ENCODE measurements at places on chromosomes 12 and 14.

- no peak overlapping the region for H3K27ac ChIP-seq
- H3K4me1 ChIP-seq: peaks cover 7% of the 10 kb centered on the region
- no peaks in the 10 kb centered on the region for H3K27me3 ChIP-seq
- no peak overlapping the region for H3K4me3 ChIP-seq
- DNase-seq: peak; percentile 8
Measured at GRCh38 chr14:101711041-101711856, 50.3 kb upstream of the PPP2R5C start.

- no peak overlapping the region for H3K4me3 ChIP-seq
- peak; percentile 81 for DNase-seq
Measured at GRCh38 chr12:49552014-49552413, 13.2 kb downstream of the KCNH3 start.

- H3K36me3 ChIP-seq: no peaks in the 10 kb centered on the region
- no peaks in the 10 kb centered on the region for H3K4me1 ChIP-seq
- no peak overlapping the region for H3K4me3 ChIP-seq
- DNase-seq: no peak
Measured at GRCh38 chr12:127819056-127819455, 447.9 kb upstream of the TMEM132C start.

- H3K4me3 ChIP-seq: no peak overlapping the region
- H3K4me1 ChIP-seq: peaks cover 2% of the 10 kb centered on the region
- H3K27me3 ChIP-seq: no peaks in the 10 kb centered on the region
- no peak for DNase-seq
- H3K36me3 ChIP-seq: no peaks in the 10 kb centered on the region
Measured at GRCh38 chr12:128911861-128912260, 58.6 kb downstream of the GLT1D1 start.

GRCh38 chr14:39050389-39050788 is 52.6 kb downstream of the SEC23A start:
- H3K4me1 ChIP-seq: no peaks in the 10 kb centered on the region
- no peak overlapping the region for H3K27ac ChIP-seq
- H3K4me3 ChIP-seq: no peak overlapping the region
- H3K36me3 ChIP-seq: no peaks in the 10 kb centered on the region
- no peaks in the 10 kb centered on the region for H3K27me3 ChIP-seq

DNA sequence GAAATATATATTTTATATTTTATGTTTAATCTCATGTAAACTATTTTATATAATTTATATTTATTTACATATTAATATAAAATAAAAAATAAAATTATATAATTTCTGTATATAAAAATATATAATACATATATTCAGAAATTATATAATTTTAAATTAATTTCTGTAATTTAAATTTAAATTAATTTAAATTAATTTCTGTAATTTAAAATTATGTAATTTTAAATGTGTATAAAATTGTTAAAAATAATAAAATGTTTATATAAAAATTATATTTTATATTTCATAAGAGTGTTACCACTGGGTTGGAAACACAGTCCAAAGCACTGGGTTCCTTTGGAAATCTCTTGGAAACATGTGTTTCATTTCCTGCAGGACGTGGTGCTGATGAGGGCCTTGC is 94.6 kb downstream of the DNAH10 start:
- no peak overlapping the region for H3K27ac ChIP-seq
- DNase-seq: no peak
- no peaks in the 10 kb centered on the region for H3K27me3 ChIP-seq

GRCh38 chr14:71751264-71751663 is 181.0 kb upstream of the RGS6 start:
- H3K27ac ChIP-seq: no peak overlapping the region
- H3K4me3 ChIP-seq: no peak overlapping the region
- no peaks in the 10 kb centered on the region for H3K27me3 ChIP-seq
- H3K4me1 ChIP-seq: peaks cover 8% of the 10 kb centered on the region

GRCh38 chr12:47080725-47081502 is 1.2 kb upstream of the AMIGO2 start:
- H3K4me3 ChIP-seq: peak overlapping the region; percentile 78
- peak; percentile 36 for DNase-seq
- no peak overlapping the region for H3K27ac ChIP-seq
- peaks cover 25% of the 10 kb centered on the region for H3K4me1 ChIP-seq
- no peaks in the 10 kb centered on the region for H3K36me3 ChIP-seq
- no peaks in the 10 kb centered on the region for H3K27me3 ChIP-seq

DNA sequence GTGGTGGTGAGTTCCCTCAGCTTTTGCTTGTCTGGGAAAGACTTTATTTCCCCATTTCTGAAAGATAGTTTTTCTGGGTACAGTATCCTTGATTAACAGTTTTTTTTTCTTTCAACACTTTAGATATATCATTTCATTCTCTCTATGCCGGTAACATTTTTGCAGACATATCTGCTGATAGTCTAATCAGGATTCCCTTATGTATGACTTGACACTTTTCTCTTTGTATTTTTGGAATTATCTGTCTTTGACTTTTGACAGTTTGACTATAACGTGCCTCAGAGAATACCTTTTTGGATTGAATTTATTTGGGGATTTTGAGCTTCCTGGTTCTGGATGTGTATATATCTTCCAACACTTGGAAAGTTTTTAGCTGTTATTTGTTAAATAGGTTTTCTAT is 234.8 kb upstream of the PRICKLE1 start:
- H3K36me3 ChIP-seq: no peaks in the 10 kb centered on the region
- DNase-seq: no peak
- H3K4me3 ChIP-seq: no peak overlapping the region
- no peaks in the 10 kb centered on the region for H3K4me1 ChIP-seq
- H3K27me3 ChIP-seq: no peaks in the 10 kb centered on the region
- no peak overlapping the region for H3K27ac ChIP-seq

DNA sequence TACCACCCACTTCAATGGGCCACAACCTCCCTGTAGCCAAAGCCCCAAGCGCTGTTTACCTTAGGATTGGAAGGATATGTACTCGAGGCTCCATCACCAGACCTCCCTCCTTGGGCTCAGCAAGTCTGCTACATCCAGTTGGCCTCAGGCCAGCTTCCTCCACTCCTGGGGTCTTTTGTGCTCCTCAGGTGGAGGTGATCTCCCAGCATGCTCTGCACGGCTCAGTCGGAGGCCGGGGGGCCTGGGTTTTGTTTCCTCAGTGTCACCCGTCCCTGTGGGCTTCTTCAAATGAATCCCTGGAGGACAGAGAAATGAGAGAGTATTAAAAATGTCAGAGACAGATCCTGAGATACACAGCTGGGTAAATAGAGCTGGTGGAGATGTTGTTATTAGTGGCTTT is 723.1 kb upstream of the TBX3 start:
- no peak overlapping the region for H3K27ac ChIP-seq
- no peak for DNase-seq
- no peaks in the 10 kb centered on the region for H3K4me1 ChIP-seq
- no peak overlapping the region for H3K4me3 ChIP-seq
- H3K27me3 ChIP-seq: no peaks in the 10 kb centered on the region

DNA sequence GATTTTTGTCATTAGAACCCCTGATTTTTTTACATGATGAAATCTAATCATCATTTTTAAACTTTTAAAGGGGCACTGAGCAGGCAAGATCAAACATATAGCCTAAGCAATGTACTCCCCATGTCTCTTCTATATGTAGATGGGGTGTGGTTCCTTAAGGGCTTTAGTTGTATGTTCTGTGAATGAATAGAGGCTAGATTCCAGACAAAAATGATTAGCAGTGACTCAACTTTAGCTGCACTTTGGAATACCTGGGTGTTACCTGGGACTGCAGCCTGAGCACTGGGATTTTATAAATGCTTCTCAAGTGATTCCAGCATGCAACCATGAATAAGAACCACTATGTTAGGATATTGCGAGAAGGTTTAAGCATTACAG is 256.7 kb upstream of the PLEKHG7 start:
- H3K36me3 ChIP-seq: no peaks in the 10 kb centered on the region
- DNase-seq: no peak
- no peaks in the 10 kb centered on the region for H3K4me1 ChIP-seq
- H3K27ac ChIP-seq: no peak overlapping the region

- no peak overlapping the region for H3K27ac ChIP-seq
- H3K4me1 ChIP-seq: no peaks in the 10 kb centered on the region
- DNase-seq: no peak
- H3K27me3 ChIP-seq: no peaks in the 10 kb centered on the region
Measured at GRCh38 chr12:20508962-20509361, 140.6 kb downstream of the PDE3A start.

DNA sequence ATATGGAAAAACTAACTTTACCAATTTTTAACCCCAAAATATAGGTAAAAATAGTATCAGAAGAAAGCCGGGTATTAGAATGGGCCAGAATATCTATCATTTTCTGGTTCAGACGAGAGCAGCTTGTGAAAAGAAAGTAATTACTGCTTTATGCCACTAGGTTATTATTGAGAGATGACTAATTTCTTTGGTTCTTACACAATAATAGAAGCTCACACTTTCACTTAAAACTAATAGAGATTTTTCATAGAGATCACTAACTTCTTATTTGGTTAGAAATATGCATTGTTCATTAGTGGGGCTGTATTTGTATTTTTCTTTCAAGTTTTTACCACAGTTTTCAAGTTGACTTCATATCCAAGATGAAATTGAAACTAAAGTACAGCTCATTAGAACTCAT is 1241.2 kb upstream of the FLRT2 start:
- no peak overlapping the region for H3K4me3 ChIP-seq
- no peaks in the 10 kb centered on the region for H3K27me3 ChIP-seq
- no peaks in the 10 kb centered on the region for H3K36me3 ChIP-seq
- no peak for DNase-seq
- H3K27ac ChIP-seq: no peak overlapping the region

DNA sequence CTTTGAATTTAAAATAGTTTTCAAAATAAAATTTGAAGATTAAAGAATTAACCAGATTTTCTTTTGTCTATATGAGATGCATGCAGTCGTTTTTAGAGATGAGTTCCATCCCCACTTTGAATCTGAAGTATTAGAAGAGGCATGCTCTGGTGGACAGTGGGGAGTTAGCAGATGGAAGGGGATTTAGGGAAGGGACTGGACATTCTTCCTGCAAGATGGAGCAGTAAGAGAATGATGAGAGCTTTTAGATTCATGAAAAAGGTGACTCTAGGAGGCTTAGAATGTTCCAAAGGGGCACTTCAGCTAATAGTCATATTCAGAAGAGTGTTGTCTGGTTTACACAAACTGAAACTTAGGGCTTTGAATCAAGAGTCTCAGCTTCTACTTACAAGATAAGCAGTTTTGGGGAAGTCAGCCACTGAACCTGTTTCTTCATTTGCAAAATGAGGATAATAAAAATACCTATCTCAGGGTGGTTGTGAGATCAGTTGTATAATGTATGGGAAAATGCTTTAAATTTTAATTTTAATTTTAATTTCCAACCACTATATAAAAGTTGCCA is 3.7 kb downstream of the ZBTB1 start:
- H3K4me1 ChIP-seq: peaks cover 40% of the 10 kb centered on the region
- H3K36me3 ChIP-seq: no peaks in the 10 kb centered on the region
- no peak for DNase-seq
- no peak overlapping the region for H3K27ac ChIP-seq

DNA sequence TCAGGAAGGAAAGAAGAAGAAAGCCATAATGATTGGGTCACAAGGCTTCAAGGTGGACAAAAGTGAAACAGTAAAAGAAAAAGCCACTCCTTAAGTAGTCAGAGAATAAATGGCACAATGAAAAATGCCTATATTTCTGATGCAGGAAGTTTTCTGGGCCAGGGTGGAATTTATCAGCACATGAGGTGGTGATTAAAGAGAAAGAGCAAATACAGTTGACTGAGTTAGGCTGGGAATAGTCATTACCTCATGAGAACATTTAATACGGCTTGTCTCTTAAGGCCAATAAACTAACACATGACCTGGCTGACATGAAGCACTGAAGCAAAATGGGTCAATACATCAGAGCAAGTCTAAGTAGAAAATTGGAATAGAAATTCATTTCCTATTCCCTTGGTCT is 499.7 kb downstream of the TMTC2 start:
- peak; percentile 30 for DNase-seq
- peaks cover 11% of the 10 kb centered on the region for H3K4me1 ChIP-seq
- peak overlapping the region; percentile 48 for H3K27ac ChIP-seq
- H3K4me3 ChIP-seq: no peak overlapping the region

DNA sequence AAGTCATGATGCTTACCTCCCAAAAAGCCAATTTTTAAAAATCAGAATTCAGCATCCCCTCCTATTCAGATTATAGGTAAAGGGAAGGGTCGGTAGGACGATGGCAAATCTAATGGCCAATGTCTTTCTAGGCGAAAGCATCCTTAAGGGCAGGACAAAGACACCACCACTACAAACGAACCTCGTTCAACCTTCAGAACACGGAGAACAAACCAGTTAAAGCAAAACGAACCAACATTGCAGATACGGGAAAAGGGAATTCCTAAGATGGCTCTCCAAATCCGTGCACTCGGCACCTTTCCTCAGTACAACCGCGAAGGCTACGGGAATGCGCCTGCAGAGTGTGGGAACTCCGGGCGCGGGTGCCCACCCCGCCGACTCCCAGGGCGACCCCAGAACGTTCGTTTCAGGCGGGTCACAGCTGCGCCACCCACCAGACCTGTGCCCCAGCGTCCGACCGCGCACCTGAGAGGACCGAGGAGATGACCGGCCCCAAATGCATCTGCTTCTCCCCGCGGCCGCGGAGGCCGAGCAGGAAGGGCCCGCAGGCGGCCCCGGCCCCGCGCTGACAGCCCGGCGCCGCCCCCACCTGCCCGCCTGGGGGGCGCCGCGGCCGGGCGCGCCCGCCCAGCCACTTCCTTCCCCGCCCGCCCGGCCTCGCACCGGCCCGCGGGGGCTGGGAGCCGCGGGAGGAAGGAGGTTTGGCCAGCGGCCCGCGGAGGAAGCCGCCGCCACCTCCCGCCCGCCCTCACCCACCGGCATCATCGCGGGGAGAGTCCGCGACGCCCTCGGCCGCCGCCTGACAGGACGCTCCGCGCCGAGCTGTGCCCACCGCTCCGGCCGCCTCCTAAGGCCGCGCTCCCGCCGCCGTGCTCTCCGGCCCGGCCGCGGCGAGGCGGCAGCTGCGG is 578 bp downstream of the PPP1R13B start:
- peak; percentile 56 for DNase-seq
- peak overlapping the region; percentile 89 for H3K27ac ChIP-seq
- H3K27me3 ChIP-seq: no peaks in the 10 kb centered on the region
- no peak overlapping the region for H3K4me3 ChIP-seq
- no peaks in the 10 kb centered on the region for H3K36me3 ChIP-seq
- H3K4me1 ChIP-seq: peaks cover 34% of the 10 kb centered on the region

DNA sequence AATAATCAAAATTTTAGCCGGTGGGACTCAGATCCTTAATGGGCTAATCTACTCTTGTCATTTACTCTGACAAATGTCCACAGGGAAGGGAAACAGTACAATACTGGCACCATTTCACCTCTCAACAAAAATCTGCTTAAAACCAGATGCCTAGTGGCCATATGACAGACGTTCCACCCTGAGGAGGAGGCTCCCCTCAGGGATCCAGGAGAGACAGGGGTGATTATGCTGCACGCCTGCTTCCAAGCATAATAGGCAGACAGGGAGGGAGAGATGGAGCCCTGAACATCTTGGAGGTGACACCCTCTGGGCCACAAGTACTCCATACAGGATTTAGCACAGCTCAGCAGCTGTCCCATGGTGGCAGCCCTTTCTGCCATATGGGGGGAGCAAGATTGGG is 24.8 kb upstream of the AKAP6 start:
- H3K36me3 ChIP-seq: no peaks in the 10 kb centered on the region
- no peaks in the 10 kb centered on the region for H3K27me3 ChIP-seq
- peaks cover 34% of the 10 kb centered on the region for H3K4me1 ChIP-seq
- no peak overlapping the region for H3K27ac ChIP-seq
- H3K4me3 ChIP-seq: no peak overlapping the region

- H3K4me1 ChIP-seq: no peaks in the 10 kb centered on the region
- no peak for DNase-seq
- H3K36me3 ChIP-seq: no peaks in the 10 kb centered on the region
- H3K27me3 ChIP-seq: no peaks in the 10 kb centered on the region
- no peak overlapping the region for H3K4me3 ChIP-seq
Measured at GRCh38 chr14:97924922-97925613, 1127.9 kb downstream of the VRK1 start.

- H3K27me3 ChIP-seq: no peaks in the 10 kb centered on the region
- no peaks in the 10 kb centered on the region for H3K36me3 ChIP-seq
- no peaks in the 10 kb centered on the region for H3K4me1 ChIP-seq
Measured at GRCh38 chr14:68696266-68696665, 96.6 kb downstream of the ZFP36L1 start.

All from body of pancreas (tissue), 4 donors.